ENCODE measurements at places on chromosomes 5 and 9. TPM values are rescaled to one million over a fixed set of nuclear protein-coding genes. Genes with fewer than 3 reads are reported as not detected.

ADAMTS16 gene
- 3.1 TPM for total RNA-seq

GRCh38 chr9:100112677-100113336, 13.8 kb downstream of the INVS start:
- DNase-seq, result no peak

CA9 gene
- total RNA-seq, result 2.2 TPM

- no peak for DNase-seq
These were observed 202.6 kb downstream of the ZSWIM6 start for GRCh38 chr5:61534481-61535267.

LRRTM2 gene
- total RNA-seq, result 0.59 TPM

Data from skin of body (tissue), 3 donors.